ENCODE measurements at places on chromosomes 5 and 9. TPM values are rescaled to one million over a fixed set of nuclear protein-coding genes. Genes with fewer than 3 reads are reported as not detected.

DNA sequence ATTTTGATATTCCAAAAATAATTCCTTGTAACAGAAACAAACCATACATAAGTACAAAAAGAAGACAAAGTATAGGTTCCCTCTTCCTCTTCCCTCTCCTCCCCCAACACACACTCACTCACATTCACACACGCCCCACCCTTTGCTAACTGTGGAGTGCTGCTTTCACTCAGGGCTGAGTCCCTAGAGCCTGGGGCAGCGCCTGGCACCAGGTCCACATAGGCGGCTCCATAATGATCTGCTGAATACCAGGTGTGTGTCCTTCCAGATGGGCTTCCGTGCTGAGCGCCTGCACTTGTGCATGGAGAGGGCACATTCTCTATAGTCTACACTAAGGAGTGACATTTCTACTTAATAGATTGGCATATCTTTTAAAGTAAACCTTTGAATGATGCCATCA lies 3.7 kb downstream of the SEMA4D start:
- H3K4me3 ChIP-seq = no peak overlapping the region
- H3K27ac ChIP-seq = no peak overlapping the region
- no peaks in the 10 kb centered on the region for H3K36me3 ChIP-seq

- H3K27me3 ChIP-seq = peaks cover 3% of the 10 kb centered on the region
- no peak overlapping the region for H3K4me3 ChIP-seq
- no peak overlapping the region for H3K27ac ChIP-seq
- DNase-seq = no peak
- H3K4me1 ChIP-seq = peaks cover 5% of the 10 kb centered on the region
Observed at GRCh38 chr5:172600571-172600970, 40.5 kb upstream of the NEURL1B start.

DNA sequence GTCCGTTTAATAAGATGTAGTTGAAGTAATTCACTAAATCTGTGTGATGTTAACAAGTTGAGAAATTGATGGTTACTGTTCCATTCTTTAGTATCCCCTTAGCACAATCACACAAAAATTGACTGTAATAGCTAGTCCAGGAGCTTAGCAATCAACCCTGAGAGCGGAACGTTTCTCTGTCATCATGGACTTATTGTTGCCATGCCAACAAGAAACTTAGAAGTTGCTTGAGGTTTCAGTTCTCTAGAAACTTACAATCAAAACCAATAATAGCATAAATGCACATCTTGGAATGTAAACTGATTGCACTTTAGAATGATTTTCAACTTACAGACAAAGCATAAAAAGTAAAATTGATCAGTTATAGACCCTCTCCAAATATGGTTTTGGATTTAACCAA lies 125.4 kb upstream of the ANKH start:
- H3K4me1 ChIP-seq = no peaks in the 10 kb centered on the region
- DNase-seq = no peak
- no peaks in the 10 kb centered on the region for H3K36me3 ChIP-seq

DNA sequence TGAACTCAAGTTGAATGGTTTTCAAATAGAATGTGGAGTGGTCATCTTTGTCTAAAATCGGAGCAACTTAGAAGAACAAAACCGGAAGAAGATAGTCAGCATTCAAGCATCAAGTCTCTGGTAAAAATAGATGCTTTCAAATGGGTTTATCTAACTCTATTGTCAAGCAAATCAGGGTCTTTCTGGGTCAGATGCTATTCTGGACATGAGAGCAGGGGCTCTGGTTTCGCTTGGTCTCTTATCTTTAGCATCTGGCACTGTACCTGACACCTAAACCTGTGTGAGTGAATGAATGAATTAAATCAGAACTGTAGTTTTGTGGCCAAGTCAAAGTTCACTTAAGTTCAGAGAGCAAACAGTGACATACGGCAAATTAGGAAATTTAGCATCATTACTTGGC lies 173.5 kb downstream of the SLIT3 start:
- no peaks in the 10 kb centered on the region for H3K4me1 ChIP-seq
- no peak for DNase-seq
- H3K36me3 ChIP-seq = no peaks in the 10 kb centered on the region
- H3K27me3 ChIP-seq = no peaks in the 10 kb centered on the region

DNA sequence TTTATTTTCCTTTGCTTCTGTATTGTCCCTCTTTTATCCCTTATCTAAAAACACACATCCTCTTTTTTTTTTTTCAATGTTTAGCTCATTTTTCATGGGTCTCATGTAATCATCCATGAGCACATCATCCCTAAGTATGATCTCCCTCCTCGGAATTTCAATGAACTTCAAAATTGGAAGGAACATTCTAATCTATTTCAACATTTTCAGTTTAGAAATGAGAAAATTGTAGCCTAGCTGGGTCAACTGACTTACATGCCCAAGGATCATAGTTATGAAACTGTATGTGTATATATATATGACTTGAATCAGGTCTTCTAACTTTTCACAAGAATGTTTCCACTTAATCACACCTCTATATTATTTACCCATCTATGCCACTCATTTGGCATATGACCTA lies 77.7 kb downstream of the TUSC1 start:
- no peaks in the 10 kb centered on the region for H3K36me3 ChIP-seq
- no peaks in the 10 kb centered on the region for H3K27me3 ChIP-seq
- no peak for DNase-seq
- no peaks in the 10 kb centered on the region for H3K4me1 ChIP-seq
- no peak overlapping the region for H3K27ac ChIP-seq
- H3K4me3 ChIP-seq = no peak overlapping the region

DNA sequence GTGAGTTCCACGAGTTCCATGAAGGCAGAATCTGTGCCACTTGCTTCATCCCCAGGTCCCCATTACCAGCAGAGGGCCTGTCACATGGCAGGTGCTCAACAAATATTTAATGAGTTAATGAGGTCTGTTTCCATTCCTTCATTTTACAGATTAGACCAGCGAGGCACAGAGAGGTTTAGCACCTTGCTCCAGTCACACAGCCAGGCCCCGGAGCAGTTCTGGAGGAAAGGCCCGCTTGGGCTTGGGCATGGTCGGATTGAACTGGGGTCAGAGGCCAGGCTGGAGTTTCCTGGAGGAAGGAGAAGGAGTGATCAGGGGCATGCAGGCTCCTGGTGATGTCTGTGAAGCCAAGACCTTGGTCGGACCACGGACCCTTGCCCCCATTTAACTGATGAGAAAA lies 4.0 kb upstream of the ST6GALNAC4 start:
- H3K27ac ChIP-seq = no peak overlapping the region
- no peak overlapping the region for H3K4me3 ChIP-seq
- no peaks in the 10 kb centered on the region for H3K27me3 ChIP-seq

- H3K27me3 ChIP-seq = no peaks in the 10 kb centered on the region
- H3K4me3 ChIP-seq = no peak overlapping the region
- peaks cover 4% of the 10 kb centered on the region for H3K36me3 ChIP-seq
- peaks cover 25% of the 10 kb centered on the region for H3K4me1 ChIP-seq
- H3K27ac ChIP-seq = no peak overlapping the region
- DNase-seq = no peak
Observed at GRCh38 chr9:122822938-122823337, 5.5 kb downstream of the PDCL start.

DNA sequence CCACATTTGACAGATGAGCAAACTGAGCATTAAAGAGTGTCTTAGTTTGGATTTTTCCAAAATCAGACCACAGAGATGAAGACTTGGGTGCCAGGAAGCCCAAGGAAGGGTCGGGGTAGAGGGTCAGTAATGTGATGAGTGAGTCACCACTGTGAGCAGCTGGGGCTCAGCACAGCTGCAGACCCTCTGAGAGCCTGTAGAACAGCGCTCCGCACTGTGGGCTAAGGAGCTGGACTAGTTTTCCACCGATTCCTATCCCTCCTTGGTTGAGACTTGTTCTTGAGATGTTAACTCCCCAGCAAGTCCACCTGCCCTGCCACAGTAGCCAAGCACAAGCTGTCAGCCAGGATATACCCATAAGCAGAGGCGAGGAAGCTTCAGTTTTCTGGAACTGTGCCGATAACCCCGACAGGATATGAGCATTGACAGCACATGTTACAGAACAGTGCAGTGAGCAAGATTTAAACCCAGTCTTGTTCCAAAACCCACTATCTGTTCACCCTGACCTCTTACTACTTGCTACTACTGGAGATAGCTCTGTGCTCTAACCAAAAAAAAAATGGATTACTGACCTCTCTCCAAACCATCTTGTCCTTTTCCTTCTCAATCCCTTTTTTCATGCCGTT lies 31.8 kb downstream of the EGFLAM start:
- DNase-seq = no peak
- no peaks in the 10 kb centered on the region for H3K36me3 ChIP-seq
- H3K27ac ChIP-seq = no peak overlapping the region
- H3K27me3 ChIP-seq = no peaks in the 10 kb centered on the region

The KLF9 gene
- 4.7 TPM for total RNA-seq

The SLCO6A1 gene
- not detected for total RNA-seq

The SNCAIP gene
- total RNA-seq = 0.84 TPM

The MTRR gene
- 32.2 TPM for total RNA-seq

The CDC20B gene
- total RNA-seq = 0.11 TPM

Data from astrocyte (in vitro differentiated cells and primary cell).